ENCODE measurements at places on chromosomes 2 and 18. TPM values are rescaled to one million over a fixed set of nuclear protein-coding genes. Genes with fewer than 3 reads are reported as not detected.

DNA sequence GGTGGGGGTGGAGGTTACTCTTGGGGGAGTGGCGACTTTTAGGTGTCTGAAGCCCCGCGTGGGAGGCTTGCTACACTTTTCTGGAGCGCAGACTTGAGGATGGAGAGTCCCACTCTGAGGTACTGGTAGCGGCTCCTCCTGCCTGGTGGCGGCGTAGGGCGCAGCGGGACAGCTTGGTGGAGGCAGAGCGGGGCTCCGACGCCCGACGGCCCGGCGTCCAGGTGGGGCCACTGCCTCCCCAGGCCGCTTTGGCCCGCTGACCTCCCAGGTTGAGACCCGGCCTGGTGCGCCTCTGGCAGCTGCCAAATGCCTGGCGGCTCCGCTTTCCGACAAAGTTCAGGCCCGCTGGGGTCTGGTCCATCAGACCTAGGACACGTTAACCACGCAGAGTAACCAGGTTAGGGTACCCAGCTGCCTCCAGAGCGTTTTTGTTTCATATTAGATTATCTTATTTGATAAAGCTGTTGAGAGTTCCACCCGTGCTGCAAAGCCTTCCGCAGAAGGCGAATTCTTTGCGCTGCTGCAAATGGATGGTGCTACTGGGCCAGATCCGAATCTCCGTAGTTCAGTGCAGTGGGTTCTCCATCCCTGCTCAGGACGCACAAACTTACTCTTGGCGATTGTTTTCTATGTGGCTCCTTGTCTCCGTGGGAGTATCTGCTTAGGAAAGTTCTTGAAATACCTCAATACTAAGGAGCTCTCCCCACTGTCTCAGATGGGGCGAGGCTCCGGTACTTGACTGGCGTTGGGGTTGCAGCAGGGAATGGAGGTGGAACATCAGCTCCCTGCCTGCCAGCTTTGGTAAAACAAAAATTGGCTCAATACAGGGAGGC is 405.9 kb downstream of the XIRP2 start:
- DNase-seq = no peak

DNA sequence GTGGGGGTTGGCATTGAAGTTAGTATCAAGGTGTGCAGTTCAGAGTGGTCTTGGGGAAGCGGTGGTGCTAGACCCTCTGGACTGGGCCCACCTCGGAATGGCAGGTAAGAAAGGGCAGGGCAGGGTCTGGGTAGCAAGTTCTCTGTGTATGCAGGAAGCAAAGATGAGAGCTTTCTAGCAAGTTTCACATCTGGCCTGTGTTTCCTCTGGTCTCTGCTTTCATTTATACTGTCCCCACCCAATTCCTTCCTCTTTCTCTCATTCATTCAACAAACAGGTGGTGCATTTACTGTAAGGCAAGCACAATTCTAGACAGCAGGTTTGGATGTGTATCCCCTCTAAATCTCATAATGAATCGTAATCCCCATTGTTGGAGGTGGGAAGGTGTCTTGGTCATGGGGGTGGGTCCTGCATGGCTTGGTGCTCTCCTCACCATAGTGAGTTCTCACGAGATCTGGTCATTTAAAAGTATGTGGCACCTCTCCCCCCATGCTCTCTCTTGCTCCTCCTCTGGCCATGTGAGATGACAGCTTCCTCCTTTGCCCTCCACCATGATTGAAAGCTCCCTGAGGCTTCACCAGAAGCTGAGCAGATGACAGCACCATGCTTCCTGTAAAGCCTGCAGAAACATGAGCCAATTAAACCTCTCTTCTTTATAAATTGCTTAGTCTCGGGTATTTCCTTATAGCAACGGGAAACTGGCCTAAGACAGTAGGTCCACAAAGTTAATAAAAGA is 51.8 kb downstream of the PKDCC start:
- DNase-seq = no peak

DNA sequence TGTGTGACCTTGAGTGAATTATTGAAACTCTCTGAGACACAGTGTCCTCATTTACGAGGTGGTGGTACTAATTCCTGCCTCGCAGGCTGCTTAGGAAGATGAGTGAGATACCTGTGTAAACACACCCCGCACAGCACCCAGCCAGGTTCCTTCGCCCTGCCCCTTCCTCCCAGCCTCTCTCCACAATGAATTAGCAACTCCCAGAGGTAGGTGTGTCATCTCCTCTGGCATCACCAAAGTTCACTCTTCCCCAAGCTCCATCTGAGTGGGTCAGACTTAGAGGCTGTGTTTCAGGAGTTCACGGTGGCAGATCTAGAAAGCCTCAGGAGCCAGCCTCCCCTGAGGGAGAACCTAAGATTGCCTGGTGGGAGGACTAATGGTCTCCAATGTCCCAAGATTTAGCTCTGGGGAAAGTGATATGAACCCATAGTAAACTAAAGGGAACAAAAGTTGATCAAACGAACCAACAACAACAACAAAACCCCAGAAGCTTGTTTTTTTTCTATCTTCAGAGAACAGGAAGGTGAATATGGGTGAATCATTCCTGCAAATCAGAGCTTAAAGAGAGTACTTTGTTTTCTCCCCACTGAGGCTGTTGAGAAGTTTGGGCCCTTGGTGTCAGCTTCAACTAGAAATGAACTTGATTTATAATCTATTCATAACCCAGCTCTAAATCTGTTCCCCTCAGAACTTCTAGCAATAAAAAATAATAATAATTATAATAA is 44.4 kb upstream of the NRP2 start:
- no peak for DNase-seq

DNA sequence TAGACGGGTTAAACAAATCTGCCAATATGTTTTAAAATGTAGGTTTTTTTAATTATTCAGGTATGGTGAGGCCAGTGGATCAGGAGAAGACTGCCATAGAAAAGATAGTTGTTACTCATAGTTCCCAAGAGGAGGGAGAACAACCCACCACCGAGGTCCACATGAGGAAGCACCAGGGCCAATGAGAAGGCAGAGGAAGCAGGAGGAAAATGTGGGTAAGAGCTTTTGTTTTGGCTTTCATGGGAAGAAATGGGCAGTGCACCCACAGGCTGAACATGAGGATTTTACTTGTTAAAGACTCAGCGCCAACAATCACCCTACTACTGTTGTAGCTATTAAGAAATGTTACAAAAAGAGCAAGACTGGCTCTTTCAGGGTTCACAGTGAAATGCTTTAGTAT is 191.8 kb upstream of the HNMT start:
- DNase-seq = no peak

DNA sequence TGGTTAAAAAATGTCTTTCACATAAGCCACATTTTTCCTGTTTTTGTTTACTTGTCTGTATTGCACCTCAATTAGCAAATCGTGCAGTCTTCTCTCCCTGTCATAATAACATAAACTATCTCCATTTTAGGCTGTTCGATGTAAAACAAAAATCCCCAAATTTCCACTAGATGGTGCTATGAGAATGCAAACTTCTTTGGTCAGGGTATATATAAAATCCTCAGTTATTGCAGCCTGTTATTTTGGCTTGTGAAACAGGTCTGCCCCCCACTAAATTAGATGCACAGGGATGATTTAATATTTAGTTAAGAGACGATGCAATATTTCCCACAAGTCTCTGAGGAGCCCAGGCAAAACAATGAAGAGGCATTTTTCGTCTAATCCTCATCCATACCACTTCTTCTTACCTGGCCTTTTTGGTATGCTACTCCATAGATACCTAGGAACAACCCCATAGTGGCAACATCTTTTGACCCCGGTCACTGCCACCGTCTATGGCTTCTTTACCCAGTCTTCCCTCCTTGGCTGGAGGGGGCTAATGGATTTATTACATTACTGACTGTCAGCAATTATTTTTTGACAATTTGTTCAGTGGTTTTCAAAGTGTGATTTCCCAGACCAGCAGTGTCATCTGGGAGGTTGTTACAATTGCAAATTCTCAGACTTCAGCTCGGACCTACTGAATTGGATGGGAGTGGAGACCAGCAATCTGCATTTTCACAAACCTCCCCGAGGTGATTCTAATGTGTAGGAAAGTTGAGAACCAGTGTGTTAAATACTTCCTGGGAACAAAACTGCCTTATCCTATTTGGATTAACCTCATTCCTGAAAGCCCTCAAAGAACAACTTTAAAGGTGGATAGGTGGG is 117.4 kb upstream of the CWC22 start:
- peak; percentile 38 for DNase-seq

DNA sequence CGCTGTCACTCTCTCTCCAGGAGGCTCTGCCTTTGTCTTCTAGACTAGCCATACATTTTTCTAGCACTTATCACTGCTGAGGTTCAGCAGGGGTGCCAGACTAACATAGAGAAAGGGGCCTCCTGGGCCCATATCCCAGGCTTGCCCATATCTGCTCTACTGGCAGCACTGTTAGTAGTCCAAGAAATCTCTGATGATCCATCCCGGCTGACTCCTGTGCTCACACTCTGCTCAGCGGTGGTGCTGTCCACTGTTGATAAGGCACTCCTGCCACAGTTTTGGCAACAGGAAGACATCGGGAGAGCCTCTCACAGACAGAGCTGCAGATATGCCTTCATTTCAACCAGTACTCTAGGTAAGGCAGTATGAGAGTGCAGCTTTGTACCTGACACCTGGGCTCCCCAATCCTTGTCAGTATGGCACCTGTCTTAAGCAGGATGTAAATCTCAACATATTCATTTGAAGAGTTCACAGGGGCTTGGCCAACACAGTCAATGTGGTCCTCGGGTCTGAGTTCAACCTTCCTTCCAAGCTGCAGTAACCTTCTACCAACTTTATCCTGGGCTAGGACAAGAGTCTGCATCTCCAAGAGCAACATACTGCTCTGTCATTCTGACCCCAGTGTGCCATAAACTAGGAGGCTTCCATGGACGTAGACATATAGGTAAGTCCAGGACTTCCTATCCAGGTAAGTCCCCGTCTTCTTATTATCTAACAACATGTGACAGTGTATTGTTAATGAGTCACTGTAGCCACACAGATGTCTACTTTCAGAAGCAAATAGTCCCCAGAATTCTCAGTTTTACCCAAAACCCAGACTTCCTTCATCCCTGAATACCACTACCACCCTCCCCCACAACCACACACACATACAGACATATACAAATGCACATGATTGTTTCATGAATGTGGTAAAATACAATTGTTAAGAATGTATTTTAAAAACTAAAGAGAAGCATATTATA is 16.2 kb downstream of the KLF7 start:
- no peak for DNase-seq

DNA sequence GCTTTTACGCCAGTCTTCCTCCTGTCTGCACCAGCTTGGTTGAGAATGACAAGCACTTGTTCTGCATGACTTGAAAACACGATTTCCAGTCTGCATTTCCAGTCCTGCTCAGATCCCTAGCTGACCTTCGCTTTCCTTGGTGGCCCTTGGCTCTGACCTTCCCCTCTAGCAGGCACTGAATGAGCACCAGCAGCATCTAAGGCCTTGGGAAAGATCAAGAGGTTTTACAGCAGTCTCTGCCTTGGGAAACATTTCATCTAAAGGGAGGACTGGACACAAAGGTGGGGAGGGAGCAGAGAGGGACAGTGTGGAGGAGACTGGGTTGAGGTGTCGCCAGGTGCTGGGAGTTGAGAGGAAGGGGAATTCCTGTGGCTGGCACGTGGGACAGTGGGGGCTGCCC is 30.5 kb downstream of the NTSR2 start:
- no peak for DNase-seq

The PAPOLG gene
- 10.9 TPM for total RNA-seq

The TEKT4 gene
- 0.26 TPM for total RNA-seq
